ENCODE measurements at places on chromosomes 2 and 18.

GRCh38 chr2:210496512-210496911 lies 20.0 kb upstream of the LANCL1 start:
- DNase-seq = no peak

DNA sequence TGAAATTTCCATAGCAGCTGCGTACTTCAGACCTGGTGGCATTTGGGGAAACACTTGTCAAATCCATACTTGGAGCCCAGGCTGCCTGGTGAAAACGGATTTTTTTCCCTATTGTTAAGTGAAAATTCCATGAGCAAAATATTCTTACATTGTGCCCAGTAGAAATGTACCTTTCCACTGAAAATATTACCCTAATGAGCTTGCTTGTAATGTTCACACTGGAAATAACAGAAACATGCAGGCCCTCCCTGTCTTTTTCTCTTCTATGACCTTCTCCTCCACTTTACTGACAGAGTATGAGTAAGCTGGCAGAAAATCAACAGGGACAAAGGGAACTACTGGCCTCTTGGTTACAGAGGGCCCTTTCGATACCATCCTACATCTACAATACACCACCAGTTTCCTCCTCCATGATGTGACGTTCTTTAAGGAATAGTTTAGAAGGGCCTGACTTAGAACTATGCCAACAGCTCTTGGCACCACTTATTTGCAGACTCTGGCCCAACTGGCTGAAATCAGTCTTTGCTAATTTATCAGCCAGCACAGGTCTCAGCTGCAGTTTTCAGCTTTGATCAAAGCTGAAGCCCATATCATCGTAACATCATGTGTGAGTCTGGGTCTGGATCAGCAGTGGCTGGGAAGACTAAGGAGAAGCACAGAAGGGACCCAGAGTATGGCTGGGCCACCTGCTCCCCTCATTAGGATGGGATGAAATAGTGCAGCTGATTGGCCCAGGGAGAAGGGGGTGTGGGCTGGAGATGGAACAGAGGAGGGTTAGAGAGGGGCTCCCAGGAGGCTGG lies 272.2 kb upstream of the ID2 start:
- DNase-seq = no peak

DNA sequence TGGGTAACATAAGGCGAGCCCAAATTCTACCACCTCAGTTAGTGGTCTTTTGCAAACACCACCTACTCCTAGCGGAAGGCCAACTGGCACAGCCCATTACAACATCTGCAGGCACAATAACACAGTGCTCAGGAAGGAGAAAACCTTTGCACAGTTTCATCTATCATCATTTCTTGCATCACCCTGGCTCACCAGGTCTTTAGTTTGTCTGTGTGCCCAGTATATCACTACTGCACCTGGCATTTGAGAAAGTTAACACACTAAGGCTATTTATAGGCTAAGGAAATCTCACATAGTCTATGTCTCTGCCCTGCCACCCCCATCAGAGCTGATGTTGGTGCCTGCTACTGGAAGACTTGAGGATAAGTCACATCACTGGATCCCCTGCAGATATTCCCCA lies 484.0 kb downstream of the SATB2 start:
- DNase-seq = no peak

- peak; percentile 80 for DNase-seq
Observed at GRCh38 chr18:52903857-52904256, 563.9 kb downstream of the DCC start.

DNA sequence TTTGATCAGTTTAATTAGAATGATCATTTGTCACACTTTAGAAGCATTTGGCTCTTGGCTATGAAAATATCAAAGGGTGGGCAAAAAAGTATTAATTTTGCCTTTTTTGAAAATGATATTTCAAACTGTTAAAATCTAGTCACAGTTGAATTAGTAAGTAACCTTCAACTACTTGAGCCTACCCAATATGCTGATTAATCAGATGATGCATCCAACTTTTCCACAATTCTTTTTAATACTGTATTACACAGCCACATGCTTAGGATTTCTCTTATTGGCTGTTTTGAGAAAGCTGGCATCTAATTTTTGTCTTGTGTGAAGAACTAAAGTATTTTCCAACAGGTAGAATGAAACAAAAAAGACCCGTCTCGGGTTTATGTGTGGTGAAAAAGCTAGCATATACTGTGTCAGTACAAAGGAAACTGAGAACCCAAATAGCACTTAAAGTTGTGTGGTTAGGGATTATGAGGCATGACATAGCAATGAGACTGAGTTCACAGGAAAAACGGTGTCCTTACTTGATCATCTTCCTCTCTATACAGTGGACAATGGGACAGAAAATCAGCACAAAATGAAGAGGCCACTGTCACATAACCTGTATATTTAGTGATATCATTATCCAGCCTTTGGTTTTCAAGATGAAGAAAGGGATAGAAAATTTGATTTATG lies 11.7 kb downstream of the OSBPL6 start:
- no peak for DNase-seq

- peak; percentile 36 for DNase-seq
Observed at GRCh38 chr18:77702686-77703085, 453.0 kb downstream of the GALR1 start.

- DNase-seq = no peak
Observed at GRCh38 chr2:19490846-19491435, 132.5 kb upstream of the OSR1 start.

DNA sequence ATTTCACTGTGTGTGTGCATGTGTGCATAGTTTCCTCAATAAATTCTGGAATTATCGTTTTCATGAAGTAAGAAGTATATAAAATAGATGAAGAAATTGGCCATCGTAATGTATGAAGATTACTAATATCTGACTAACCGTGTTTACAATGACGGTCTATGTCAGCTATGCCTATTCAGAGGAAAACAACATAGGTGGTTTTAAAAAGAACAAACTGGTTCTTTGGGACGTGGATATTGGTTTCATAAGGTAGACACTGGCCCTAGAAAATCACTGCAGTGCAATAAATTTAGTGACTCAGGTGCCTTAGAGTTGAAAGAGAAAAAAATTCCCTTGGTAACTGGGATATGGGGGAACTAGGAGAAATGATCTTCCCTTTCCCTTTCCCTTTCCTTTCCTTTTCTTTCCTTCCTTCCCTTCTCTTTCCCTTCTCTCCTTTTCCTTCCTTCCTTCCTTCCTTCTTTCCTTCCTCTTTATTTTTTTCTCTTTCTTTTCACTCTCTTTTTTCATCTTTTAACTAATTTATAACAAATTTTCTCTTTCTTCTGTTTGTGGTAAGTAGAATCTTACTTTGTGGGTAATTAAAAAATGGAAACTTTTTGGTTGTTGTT lies 36.4 kb downstream of the MAP2 start:
- no peak for DNase-seq

GRCh38 chr2:43737097-43737854 lies 36.6 kb upstream of the DYNC2LI1 start:
- no peak for DNase-seq

DNA sequence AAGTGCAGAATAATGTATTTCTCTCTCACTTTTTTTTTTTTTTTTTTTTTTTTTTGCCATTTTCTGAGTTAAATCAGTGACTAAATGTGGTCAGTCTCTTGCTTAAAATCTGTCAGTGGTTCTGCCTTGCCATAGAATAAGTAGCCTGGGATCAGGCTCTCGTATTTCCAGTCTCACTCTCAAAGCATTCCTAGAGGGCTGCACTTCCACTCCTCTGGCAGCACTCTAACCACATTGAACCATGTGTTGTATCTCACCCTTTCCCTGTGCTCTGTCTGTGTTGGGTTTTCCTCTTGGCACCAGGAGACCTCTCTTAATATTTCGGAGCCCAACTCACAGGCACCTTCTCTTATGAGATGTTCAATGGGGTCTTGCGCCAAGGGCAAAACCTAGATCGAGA lies 304.4 kb downstream of the CTNNA2 start:
- no peak for DNase-seq

DNA sequence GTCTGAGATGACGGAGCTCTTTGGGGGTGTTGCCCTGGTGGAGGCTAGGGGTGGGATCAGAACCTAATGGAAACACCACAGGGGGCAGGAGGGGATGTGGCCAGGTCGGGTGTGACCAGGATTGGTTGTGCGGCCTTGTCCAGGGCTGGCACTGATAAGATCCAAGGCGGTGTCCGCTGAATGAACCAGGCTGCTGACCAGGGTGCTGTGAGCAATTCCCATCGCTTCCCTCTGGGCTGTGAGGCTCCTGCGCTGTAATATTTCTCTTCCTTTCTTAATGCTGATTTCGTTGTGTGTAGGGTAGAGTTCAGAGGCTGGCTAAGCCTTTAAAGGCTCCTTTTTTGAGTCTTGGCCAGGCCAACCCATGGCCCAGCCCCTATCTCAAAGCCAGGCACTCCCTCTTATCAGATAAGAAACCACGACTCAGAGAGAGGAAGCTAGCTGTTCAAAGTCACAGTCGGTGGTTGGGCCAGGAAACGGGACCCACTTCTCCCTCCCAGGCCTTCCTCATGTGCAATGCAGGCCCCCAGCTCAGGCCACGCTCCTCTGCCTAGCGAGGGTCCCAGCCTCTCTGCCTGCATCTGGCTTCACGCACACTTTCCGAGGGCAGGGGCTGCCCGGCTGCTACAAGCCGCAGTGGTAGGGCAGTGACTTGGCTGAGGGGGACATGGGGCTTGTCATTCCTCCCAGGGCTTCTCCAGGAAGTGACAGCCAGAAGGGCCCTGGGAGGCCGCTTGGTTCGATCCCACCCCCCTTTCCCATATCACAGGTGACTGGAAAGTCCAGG lies 26.0 kb upstream of the FOSL2 start:
- DNase-seq = no peak

GRCh38 chr18:79951545-79952455 lies at the start of gene SLC66A2:
Gene SLC66A2, minus strand, starts transcription at chr18:79951653. Its CDS starts 727 bp downstream, at chr18:79950926.
- peak; percentile 39 for DNase-seq

DNA sequence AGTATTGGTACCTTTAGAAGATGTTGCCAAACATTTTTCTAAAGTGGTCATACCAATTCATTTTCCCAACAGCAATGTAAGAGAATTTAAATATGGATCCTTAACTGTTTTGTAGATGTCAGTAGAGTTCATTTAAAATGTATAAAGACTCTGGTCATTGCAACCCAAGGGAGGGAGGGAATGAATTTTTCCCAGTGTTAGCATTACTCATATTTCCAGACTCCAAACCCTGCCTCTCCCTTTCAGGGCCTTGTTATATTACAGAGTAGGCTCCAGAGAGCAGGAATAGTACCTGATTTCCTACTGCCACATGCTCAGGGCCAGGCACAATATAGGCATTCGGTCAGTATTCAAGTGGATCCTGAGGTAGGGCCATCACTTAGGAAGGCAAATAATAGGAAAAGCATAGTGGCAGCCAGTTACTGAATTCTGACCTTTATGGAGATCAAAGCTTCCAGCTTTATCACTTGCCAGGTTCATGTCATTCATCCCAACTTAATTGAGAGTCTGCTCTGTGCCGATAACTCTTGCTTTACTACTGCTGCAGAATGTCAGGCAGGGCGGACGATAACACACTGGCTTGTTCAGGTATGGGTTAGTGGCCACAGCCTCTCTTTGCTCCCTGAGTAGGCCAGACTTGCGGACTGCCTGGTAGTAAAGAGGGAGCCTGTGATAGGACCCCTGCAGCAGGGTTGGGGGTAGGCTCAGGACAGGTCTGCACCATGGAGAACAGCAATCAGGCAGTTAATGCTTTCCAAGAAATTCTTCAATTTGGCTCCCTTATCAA lies 75.3 kb downstream of the OSBPL6 start:
- no peak for DNase-seq

GRCh38 chr2:20676353-20677215 lies 9.6 kb downstream of the GDF7 start:
- no peak for DNase-seq

- no peak for DNase-seq
Observed at GRCh38 chr18:4181882-4182568, 273.1 kb downstream of the DLGAP1 start.

- DNase-seq = no peak
Observed at GRCh38 chr2:109243526-109244303, 114.7 kb downstream of the SH3RF3 start.

DNA sequence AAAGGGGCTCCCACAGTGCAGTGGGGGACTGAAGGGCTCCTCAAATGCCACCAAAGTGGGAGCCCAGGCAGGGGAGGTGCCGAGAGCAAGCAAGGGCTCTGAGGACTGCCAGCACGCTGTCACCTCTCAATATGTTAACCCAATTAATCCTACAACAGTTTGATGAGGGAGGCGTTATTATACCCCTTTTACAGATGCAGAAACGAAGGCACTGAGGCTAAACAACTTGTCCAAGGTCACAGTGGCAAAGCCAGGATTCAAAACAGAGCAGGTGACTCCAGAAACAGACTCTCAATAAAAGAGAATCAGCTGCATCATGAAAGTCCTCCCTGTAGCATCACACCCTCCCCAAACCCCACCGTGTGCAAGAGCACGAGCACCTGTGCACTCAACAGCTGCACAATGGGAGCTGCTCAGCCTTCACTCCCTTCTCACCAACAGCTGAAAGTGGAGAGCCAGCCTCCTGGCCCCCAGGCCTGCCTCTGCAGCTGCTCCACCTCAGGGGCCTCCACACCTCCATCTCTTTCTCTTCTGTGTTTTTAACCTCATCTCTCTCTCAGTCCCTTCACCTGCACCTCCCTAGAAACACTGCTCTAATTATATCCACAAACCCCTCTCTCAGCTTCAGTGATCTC lies 8.1 kb downstream of the NPC1 start:
- DNase-seq = no peak

- no peak for DNase-seq
Observed at GRCh38 chr18:23238152-23238531, 102.9 kb downstream of the CABLES1 start.

GRCh38 chr18:10495936-10496335 lies 29.9 kb upstream of the NAPG start:
- no peak for DNase-seq

- peak; percentile 29 for DNase-seq
Observed at GRCh38 chr2:67726416-67726815, 329.3 kb downstream of the ETAA1 start.

DNA sequence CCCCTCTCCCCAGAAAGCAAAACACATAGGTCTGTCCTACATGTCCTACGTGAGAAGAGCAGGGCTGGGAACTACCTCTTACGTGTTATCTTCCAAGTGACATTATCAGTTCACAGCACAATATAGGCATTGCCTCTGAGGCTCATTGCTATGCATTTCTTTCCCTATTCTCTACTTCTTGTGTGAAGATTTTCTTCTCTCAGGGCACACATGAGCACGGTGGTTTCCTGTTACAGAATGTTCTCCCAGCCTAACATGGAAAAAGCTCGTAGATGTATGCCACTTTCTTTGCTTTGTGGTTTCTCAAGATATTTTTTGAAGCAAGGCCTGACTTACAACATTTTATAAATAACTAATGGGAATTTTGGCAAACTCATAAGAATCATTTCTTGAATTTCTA lies 19.4 kb upstream of the DSC3 start:
- DNase-seq = no peak

- DNase-seq = peak; percentile 76
Observed at GRCh38 chr18:78138983-78139496, 840.6 kb upstream of the SALL3 start.

DNA sequence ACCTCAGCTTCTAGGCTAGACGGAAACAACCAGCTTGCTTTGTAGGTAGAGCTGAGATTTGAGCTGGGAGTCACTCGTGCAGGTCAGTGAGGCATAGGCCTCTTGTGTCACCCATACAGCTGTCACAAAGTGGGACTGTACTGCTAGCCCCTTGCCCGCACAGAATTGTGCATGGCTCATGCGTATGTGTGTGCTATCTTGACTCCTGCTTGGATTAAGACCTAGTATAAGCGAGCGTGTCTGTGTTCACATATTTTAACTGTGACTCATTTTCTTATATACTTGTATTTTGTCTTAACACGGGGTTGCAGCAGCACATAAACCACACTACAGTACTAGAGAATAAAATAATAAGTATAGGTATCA lies 20.1 kb downstream of the CEP68 start:
- DNase-seq = no peak

- peak; percentile 92 for DNase-seq
Observed at GRCh38 chr2:67846370-67847070, 216.3 kb downstream of the C1D start.

GRCh38 chr2:64972876-64973275 lies 16.3 kb upstream of the SLC1A4 start:
- no peak for DNase-seq

Data from NCI-H748 treated with DMSO at 0.1 percent for 48 hours (cell line).